ENCODE measurements at places on chromosomes 16 and 17. TPM values are rescaled to one million over a fixed set of nuclear protein-coding genes. Genes with fewer than 3 reads are reported as not detected.

GRCh38 chr16:3135126-3135715 is 392 bp downstream of the ZNF213 start:
- H3K36me3 ChIP-seq: peaks cover 9% of the 10 kb centered on the region
- H3K4me1 ChIP-seq: peaks cover 28% of the 10 kb centered on the region
- peak overlapping the region; percentile 99 for H3K4me3 ChIP-seq
- peak; percentile 29 for DNase-seq

The P2RX1 gene
- total RNA-seq: 0.17 TPM

The MFSD6L gene
- not detected for total RNA-seq

DNA sequence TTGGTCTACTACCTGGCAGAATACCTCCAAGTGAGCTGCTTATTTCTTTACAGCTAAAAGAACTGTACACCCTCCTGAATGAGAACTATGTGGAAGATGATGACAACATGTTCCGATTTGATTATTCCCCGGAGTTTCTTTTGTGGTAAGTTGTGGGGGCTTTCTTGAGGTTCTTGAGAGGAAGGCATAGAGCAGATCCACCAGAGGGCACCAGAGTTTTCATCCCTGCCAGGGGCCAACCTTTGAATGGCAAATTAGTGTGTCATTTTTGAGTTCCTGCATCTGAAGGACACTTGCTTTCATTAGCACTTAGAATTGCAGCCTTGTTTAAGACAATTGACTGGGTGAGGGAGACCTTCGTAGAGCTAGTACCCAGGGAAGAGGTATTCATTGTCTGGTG is 35.0 kb downstream of the NMT1 start:
- H3K4me3 ChIP-seq: no peak overlapping the region
- peaks cover 47% of the 10 kb centered on the region for H3K36me3 ChIP-seq
- H3K4me1 ChIP-seq: no peaks in the 10 kb centered on the region
- peak; percentile 17 for DNase-seq
- H3K27ac ChIP-seq: no peak overlapping the region

- H3K4me1 ChIP-seq: no peaks in the 10 kb centered on the region
- no peaks in the 10 kb centered on the region for H3K36me3 ChIP-seq
- H3K27me3 ChIP-seq: peaks cover 7% of the 10 kb centered on the region
- H3K27ac ChIP-seq: no peak overlapping the region
- H3K4me3 ChIP-seq: no peak overlapping the region
Measured at GRCh38 chr16:54493061-54493460, 206.5 kb upstream of the IRX3 start.

The CALB2 gene
- not detected for total RNA-seq

DNA sequence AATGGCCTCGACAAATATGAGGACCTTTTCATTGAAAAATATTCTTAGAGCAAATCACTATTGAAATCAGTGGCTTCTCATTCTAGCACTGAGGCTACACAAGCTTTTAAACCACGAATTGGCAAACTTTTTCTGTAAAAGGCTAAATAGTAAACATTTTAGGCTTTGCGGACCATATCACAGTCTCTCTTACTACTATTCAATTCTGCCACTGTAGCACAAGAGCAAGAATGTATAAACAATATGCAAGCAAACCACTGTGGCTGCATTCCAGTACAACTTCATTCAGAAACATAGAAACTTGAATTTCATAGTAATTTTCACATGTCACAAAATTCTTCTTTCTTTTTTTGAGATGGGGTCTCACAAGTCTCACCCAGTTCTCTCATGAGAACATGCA is 49.1 kb downstream of the PHLPP2 start:
- no peaks in the 10 kb centered on the region for H3K27me3 ChIP-seq
- peaks cover 12% of the 10 kb centered on the region for H3K36me3 ChIP-seq
- no peak for DNase-seq
- no peak overlapping the region for H3K27ac ChIP-seq
- no peak overlapping the region for H3K4me3 ChIP-seq
- peaks cover 6% of the 10 kb centered on the region for H3K4me1 ChIP-seq

The KCNAB3 gene
- total RNA-seq: 2.2 TPM
